ENCODE measurements at places on chromosomes 2 and 18. TPM values are rescaled to one million over a fixed set of nuclear protein-coding genes. Genes with fewer than 3 reads are reported as not detected.

BOLL gene
- not detected for total RNA-seq

KIF1A gene
- total RNA-seq: 0.81 TPM

AGAP1 gene
- total RNA-seq: 24.3 TPM

ABCB6 gene
- total RNA-seq: 31.3 TPM

GKN1 gene
- total RNA-seq: 0.83 TPM

PRSS56 gene
- total RNA-seq: 0.14 TPM

C2orf72 gene
- total RNA-seq: 7.9 TPM

NPHP1 gene
- 8.8 TPM for total RNA-seq

CPSF3 gene
- total RNA-seq: 49.6 TPM

KANSL1L gene
- total RNA-seq: 0.67 TPM

CD8A gene
- total RNA-seq: 0.37 TPM

ABCA12 gene
- total RNA-seq: 0.15 TPM

MC5R gene
- total RNA-seq: not detected

ALPG gene
- 0.15 TPM for total RNA-seq

LYPD6B gene
- 0.12 TPM for total RNA-seq

ANKRD30BL gene
- not detected for total RNA-seq

GALNT14 gene
- total RNA-seq: 48.4 TPM

MPP4 gene
- 0.06 TPM for total RNA-seq

SCLY gene
- total RNA-seq: 24.4 TPM

GALR1 gene
- total RNA-seq: not detected

PAX8 gene
- 0.80 TPM for total RNA-seq

ARL6IP6 gene
- 23.0 TPM for total RNA-seq

HMSD gene
- not detected for total RNA-seq

GAREM2 gene
- total RNA-seq: 5.0 TPM
